Kidney (tissue), 22 donors: ENCODE measurements at places on chromosomes 3 and 15. TPM values are rescaled to one million over a fixed set of nuclear protein-coding genes. Genes with fewer than 3 reads are reported as not detected.

DNA sequence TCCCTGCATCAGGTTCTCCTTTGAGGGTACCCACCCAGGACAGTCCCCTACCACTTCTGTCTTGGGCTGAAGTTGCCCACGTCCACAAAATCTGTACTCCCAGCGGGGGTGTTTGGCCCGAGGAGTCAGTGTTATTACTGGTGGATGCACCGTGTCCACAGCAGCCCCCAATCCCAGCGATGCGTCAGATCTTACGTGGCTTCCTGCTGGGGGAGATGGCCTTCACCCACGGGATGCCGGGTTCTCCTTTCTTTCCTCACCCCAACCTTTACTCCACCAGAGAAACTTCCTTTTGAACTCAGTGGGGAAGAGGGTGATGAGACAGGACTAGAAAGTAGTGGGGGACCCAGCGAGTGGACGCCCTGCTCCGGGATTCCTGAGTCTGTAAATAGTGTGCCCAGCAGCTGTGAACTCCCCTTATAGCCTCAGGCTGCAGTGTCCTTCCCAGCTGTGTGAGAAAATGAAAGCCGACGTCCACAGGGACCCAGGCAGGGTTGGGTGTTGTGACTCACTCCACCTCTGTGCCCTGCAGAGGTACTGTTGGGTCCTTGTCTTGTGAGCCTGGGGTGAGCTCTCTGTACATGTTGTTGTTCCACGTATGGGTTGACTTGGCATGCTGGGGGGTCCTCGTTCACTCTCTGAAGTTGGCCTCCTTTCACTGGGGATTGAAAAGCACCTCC lies 31.5 kb downstream of the CRTAP start:
- DNase-seq, result no peak

DNA sequence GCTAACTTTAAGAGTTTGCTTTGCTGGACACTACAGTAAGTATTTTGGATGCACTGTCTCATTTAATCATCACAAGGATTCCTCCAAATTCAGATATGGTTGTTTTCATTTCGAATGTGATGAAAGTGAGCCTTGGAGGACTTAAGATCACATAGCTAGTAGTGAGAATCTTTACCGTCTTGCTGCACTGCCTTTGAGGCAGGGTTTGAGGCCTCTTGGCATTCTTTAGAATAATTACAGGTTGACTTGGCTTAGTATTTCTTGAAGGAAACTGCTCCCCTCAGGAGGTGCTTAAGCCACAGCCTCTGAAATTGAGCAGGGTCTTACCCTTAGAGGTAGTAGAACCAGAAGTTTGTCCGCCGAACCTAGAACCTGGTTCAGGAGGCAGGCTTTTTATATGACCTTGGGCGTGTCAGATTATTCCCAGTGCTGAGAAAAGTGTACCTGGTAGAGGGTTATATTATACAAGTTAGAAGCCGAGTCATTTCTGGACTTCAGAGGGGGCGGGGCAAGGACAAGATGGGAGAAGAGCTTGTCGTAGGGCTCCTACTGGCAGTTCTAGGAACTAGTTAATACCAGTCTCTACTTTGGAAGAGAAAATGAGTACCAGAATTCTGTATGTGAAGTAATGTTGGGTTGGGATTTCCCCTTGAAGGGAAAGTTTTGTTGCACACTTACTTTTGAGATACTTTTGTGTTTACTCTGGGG lies 1.1 kb downstream of the TFG start:
- peak; percentile 45 for DNase-seq

GRCh38 chr15:93705753-93706455 lies 525.5 kb upstream of the MCTP2 start:
- no peak for DNase-seq

GRCh38 chr15:35673093-35673684 lies 127.2 kb upstream of the DPH6 start:
- no peak for DNase-seq

DNA sequence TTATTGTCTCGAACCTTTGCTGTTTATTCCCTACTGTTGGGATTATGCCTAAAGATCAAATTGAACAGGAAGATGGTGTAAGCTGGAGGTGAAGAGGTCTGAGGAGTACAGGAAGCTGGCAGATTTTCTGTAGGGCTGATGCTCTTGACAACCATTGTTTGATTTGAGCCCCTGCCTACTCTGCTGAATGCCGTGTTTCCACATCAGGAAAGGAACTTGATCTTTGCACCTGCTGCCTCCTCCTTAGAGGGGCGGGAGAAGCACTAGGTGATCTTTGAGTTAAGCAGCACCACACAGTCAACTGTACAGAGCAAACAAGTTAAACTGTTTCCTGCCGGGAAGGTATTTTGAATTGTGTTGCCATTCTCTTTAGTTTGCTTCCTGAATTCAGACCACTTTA lies 364.6 kb upstream of the EPHA6 start:
- DNase-seq, result no peak

- no peak for DNase-seq
Measured at GRCh38 chr3:12231431-12231830, 57.4 kb upstream of the PPARG start.

- no peak for DNase-seq
Measured at GRCh38 chr15:75648156-75649000, 666 bp downstream of the SNX33 start.

DNA sequence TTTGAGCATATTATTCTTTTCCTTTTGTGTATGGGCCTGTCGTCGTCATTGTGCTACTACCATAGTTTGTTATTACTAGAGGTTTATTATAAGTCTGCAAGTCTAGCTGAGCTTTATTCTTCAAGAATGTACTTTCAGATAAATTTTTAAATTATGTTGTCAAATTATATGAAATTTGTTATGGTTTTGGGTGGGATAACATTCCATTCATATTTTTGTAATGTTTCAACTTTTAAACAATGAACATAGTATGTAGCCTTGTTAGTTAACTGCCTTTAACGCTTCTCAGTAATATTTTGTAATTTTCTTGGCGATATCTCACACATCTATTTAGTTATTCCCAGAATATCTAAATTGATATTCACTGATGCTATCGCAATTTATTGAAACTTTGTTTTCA lies 41.6 kb upstream of the GOLGA8B start:
- DNase-seq, result no peak

DNA sequence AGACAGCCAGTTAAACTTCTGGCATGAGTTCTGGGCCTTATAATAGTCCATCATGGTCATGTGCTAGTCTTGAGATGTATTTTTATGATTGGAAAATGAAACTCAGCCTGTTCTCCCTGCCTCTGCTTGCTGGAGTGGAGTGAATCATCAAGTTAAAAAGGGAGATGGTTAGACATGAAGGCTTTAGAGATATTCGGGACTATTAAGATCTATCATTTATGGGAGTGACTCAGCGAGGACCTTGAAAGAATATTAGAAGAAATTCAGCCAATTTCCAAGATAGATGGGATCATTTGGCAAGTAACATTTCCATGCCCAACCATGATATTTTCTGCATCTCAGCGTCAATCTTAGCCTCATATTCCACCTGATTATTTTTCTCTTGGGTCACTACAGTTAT lies 79.8 kb downstream of the AGBL1 start:
- no peak for DNase-seq

GRCh38 chr3:165797551-165797950 lies 39.7 kb downstream of the BCHE start:
- DNase-seq, result no peak

ATP13A4 gene
- polyA plus RNA-seq, result 0.49 TPM

COL6A5 gene
- not detected for polyA plus RNA-seq

FSIP1 gene
- 0.75 TPM for polyA plus RNA-seq

ZNF80 gene
- polyA plus RNA-seq, result not detected
